ENCODE measurements at places on chromosomes 7 and 10. TPM values are rescaled to one million over a fixed set of nuclear protein-coding genes. Genes with fewer than 3 reads are reported as not detected.

DNA sequence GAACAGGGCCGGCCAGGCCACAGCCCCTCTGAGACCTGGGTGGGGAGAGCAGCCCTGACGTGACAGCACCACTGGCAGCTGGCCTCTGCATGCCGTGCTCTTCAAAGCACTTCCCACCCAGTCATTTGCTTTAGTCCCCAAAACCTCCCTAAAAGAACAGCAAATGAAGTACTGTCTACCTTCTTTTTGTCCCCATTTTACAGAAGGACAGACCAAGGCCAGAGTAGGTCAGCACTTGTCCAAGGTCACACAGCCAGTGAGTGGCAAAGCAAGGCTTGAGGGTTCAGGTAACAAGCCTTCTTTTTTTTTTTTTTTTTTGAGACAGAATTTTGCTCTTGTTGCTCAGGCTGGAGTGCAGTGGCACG, 15.1 kb downstream of the ATP6V1F start:
- no peaks in the 10 kb centered on the region for H3K27me3 ChIP-seq
- DNase-seq: no peak
- no peaks in the 10 kb centered on the region for H3K4me1 ChIP-seq
- H3K36me3 ChIP-seq: no peaks in the 10 kb centered on the region
- no peak overlapping the region for H3K4me3 ChIP-seq

GRCh38 chr10:84077768-84078167, 61.5 kb upstream of the GHITM start:
- DNase-seq: no peak
- H3K4me1 ChIP-seq: no peaks in the 10 kb centered on the region
- no peak overlapping the region for H3K4me3 ChIP-seq
- H3K27ac ChIP-seq: no peak overlapping the region

DNA sequence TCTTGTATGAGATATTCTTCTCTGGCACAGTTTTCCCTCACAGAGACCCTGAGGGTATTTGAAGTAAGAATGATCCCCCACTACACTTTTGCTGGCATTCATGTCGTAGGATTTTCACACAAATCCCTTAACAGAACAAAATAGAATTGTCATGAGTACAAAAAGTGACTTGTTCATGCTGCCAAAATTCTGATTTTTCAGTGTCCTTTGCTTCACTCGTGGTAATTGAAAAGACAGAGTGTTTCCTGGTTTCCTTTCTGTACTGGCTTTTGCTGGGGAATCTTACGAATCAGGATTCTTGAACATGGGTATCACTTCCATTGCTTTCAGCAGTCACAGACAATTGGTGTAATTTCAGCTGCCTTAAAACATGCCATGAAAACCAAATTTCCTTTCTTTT, 756.3 kb downstream of the REEP3 start:
- no peak for DNase-seq
- H3K36me3 ChIP-seq: no peaks in the 10 kb centered on the region
- H3K4me3 ChIP-seq: no peak overlapping the region

DNA sequence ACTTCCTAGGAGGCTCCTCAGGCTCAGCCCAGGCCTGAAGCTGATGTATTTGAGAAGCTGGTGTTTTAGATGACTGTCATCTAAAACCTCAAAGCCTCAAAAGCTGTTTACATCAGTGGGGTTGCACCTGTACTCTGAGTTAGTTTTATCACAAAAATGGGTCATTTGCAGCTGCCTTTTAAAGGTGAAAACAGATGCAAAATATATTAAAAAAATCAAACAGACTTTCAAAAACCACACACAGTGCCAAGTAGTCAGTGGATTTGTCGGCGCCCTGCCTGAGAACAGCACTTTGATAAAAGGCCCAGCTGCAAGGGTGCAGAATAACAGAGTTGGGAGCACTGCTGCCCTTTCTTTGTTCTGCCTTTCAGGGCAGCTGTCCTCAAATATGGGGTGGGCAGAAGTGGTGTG, 103.0 kb downstream of the VOPP1 start:
- H3K27me3 ChIP-seq: no peaks in the 10 kb centered on the region
- H3K27ac ChIP-seq: peak overlapping the region; percentile 65
- peaks cover 26% of the 10 kb centered on the region for H3K36me3 ChIP-seq
- peak; percentile 17 for DNase-seq

DNA sequence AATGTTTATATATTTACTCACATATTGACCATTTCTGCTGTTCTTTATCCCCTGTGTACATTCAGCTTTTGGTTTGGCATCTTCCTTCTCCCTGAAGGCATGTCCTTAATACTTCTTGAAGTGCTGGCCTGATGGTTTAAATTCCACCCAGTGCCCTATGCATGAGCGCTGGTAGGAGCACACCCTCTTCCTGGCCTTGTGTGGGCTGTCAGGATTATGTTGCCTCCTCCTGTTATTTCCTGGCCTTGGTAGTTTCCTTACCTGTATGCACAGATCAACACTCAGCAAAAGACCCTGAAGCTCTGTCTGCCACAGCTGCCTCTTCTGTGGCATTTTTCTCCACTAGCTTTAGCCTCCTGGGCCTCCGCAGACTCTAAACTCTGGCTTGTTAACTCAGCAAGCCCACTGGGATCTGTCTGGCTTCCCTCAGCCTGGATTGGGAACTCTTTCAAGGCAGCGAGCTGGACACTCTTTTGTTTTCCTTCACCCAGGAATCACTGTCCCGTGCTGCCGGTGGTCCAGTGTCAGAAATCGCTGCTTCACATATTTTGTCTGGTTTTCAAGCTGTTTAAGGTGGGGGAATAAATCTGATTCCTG, 595.2 kb downstream of the SDK1 start:
- no peak for DNase-seq
- no peak overlapping the region for H3K4me3 ChIP-seq
- H3K27me3 ChIP-seq: peaks cover 2% of the 10 kb centered on the region
- no peaks in the 10 kb centered on the region for H3K36me3 ChIP-seq
- H3K4me1 ChIP-seq: no peaks in the 10 kb centered on the region

DNA sequence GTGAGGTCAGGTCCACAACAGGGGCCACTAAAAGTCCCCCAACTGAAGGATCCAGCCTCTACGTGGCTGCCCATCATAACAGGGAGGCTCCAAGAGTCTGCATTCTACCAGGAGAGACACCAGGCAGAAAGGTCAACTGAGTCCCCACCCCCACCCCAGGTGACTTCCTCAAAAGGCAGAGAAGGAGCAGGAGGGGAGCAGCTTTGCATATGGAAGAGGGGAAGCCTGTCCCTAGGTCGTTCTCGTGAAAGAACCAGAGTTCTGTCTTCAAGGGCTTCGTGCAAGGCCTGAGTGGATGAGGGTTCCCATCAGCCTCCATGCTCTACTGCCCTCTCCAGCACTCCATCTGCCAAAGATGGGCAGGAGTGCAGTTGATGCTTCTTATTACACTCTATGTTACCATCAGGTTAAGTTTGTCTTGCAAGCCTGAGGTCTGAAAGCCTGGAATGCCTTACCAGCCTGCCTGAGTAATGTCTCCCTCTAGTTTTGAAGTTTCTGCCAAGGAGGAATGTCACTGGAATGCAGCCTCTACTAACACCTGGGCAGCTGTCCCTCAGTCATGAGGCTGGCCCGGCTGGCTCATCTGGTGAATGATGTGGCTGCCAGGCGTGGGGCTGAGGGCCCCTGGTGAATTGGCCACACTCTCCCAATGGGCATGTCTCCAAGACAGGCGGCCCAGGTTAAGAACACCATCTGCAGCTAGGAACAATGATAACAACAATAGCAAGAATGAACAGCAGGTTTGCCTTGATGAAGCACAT, 54.3 kb upstream of the SMNDC1 start:
- no peaks in the 10 kb centered on the region for H3K27me3 ChIP-seq
- peaks cover 77% of the 10 kb centered on the region for H3K4me1 ChIP-seq
- DNase-seq: no peak
- H3K27ac ChIP-seq: peak overlapping the region; percentile 26

DNA sequence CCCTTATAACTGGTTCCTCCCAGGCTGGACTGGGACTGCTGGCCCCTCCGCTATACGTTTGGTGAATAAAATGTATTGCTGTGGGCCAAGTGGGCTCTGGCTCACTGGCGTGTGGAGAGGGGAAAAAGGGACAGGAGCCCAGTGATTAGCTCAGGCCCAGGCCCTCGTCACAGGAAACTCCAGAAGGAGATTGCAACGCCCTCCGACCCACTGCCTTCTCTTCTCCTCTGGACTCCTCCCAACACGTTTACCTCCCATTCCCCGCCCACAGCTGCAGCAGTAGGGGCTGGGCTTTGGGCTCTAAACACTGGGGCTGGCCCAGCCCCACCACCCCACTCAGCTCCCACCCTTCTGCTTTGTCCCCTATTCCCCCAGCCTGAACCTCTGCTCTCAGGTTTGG, 173.9 kb downstream of the NEURL1 start:
- H3K4me1 ChIP-seq: peaks cover 9% of the 10 kb centered on the region
- H3K27ac ChIP-seq: no peak overlapping the region
- no peak overlapping the region for H3K4me3 ChIP-seq
- no peaks in the 10 kb centered on the region for H3K36me3 ChIP-seq
- DNase-seq: no peak

DNA sequence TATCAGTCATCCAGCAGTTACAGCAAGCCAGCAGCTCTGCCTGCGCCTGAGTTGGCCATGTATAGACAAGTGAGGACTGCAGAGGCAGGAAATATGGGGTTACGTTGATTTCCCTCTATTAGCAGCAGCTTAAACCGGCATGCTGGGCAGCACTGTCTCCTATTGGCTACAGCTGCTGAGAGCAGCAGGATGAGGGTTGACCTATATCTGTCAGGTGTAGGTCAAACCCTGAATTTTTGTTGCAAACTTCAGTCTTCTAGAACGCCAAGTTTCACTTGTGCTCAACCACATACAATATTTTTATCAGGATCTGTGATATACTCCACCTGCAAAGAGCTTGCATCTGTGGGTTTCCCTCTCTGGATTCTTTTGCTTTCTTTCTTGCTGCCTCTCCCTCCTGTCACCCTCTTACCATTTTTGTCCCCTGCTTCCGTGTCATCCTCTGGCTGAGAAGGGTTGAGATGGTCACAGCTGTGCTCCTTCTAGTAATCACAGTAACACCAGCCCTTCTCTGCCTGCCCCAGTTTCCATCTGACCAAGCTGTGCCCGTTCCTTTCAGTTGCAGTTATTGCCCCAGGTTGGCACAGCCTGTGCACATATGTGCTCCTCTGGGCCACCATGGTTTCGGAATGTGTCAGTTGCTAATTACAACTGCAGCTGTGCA, 23.8 kb upstream of the GLCCI1 start:
- no peaks in the 10 kb centered on the region for H3K36me3 ChIP-seq
- peak overlapping the region; percentile 37 for H3K4me3 ChIP-seq
- H3K27me3 ChIP-seq: no peaks in the 10 kb centered on the region
- peak; percentile 81 for DNase-seq
- peak overlapping the region; percentile 68 for H3K27ac ChIP-seq

The PRSS58 gene
- total RNA-seq: not detected

The KCNMA1 gene
- total RNA-seq: 0.18 TPM

The INHBA gene
- not detected for total RNA-seq

Data from activated CD8-positive, alpha-beta T cell treated with anti-CD3 and anti-CD28 coated beads for 36 hours (primary cell).